ENCODE measurements at places on chromosomes 16 and 17.

- DNase-seq, result peak; percentile 49
Measured at GRCh38 chr17:50630524-50631194, 4.0 kb upstream of the ABCC3 start.

DNA sequence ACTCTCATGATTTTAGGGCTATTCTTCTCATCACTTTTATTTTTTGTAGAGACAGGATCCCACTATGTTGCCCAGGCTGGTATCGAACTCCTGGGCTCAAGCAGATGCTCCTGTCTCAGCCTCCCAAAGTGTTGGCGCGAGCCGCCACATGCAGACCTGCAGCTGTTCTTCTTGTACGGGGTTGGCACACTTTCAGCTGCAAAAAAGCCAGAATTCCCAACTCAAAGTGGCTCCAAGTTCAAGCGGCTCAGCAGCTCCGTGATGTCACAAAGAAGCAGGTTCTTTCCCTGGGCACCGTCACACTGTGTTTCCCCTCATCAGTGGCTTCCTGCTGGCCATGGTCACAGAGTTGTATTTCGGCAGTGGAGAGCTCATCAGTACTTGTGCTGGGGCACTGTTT, 6.7 kb upstream of the SBK1 start:
- no peak for DNase-seq

DNA sequence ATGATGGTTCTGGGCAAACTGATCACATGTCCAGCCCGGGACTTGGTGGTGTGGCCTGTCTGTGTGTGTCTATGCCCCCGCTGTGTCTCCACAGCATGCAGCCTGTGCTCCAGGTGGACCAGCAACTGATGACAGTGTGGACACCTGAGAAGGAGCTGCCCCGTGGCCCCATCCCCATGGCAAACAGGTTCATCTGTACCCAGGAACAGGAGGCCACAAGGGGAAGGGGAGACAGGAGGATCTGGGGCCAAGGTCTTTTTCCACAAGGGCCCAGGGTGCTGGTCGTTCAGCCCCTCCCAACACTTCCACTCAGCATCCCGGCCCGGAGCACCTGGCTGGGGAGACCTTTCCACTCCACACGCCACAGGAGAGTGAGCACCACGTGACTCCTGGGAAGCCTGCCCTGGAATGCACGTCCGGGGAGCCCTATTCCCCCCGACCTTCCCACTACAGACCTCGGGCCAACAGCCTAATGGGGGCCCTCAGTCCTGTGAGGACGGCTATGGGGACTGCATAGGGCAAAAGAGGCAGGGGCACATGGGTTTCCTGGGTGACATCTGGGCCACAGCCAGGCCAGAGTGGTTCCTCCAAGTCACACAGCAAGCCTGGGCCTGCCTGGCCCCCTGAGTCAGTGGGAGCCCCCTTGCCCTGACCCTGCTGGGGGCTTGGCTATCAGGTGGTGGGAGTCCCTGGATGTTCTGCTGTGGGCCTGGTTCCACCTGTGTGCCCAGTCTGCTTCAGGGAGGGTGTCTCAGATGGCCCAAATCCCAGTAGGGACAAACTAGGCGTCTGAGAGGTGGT, 20.8 kb upstream of the NXPH3 start:
- DNase-seq, result no peak

- no peak for DNase-seq
Measured at GRCh38 chr16:61595605-61596004, 440.6 kb downstream of the CDH8 start.

- peak; percentile 28 for DNase-seq
Measured at GRCh38 chr17:9958586-9959281, 53.7 kb upstream of the RCVRN start.
